CD8-positive, alpha-beta memory T cell (primary cell): ENCODE measurements at places on chromosomes 13 and 19. TPM values are rescaled to one million over a fixed set of nuclear protein-coding genes. Genes with fewer than 3 reads are reported as not detected.

- no peaks in the 10 kb centered on the region for H3K36me3 ChIP-seq
- no peak overlapping the region for H3K27ac ChIP-seq
- no peak for DNase-seq
- H3K27me3 ChIP-seq = no peaks in the 10 kb centered on the region
- H3K4me3 ChIP-seq = no peak overlapping the region
- H3K4me1 ChIP-seq = no peaks in the 10 kb centered on the region
Measured at GRCh38 chr19:53057904-53058580, 13.5 kb downstream of the ERVV-2 start.

Gene ERICH6B
- total RNA-seq = not detected

- H3K36me3 ChIP-seq = no peaks in the 10 kb centered on the region
- no peaks in the 10 kb centered on the region for H3K27me3 ChIP-seq
- H3K4me1 ChIP-seq = no peaks in the 10 kb centered on the region
Measured at GRCh38 chr19:13583114-13583513, 76.8 kb upstream of the CACNA1A start.

DNA sequence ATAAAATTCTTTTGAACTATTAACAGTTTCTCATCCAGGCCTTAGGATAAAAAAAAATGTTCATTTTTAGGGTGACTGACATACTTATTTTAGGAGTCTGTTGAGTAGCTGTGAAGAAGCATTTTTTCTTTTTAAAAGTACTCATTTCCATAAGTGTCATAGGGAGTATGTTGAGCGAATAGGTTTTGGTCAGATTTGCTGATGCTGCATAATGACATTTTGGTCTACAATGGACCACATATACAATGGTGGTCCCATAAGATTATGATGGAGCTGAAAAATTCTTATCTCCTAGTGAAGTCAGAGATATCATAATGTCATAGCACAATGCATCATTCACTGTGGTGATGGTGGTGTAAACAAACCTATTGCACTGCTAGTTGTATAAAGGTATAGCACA lies 17.4 kb downstream of the NBEA start:
- H3K4me1 ChIP-seq = no peaks in the 10 kb centered on the region
- no peaks in the 10 kb centered on the region for H3K36me3 ChIP-seq
- DNase-seq = no peak
- H3K27ac ChIP-seq = no peak overlapping the region

DNA sequence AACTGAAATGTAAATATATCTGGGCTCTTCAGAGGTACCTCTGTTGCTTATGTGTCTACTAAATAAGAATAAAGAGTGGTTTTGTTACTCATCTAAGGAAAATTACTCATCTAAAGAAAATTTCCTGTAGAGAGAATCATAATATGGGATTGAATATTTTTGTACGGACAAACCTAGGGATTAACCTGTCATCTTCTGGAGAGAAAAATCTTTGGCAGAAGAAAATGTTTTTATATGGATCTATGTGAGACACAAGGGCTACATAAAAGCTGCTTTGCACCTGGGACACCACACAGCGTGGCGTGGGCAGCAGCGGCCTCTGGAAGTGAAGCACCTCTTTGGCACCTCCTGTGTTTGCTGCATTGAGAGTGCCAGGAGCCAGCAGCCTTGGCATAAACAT lies 242.9 kb upstream of the DACH1 start:
- no peaks in the 10 kb centered on the region for H3K27me3 ChIP-seq
- no peaks in the 10 kb centered on the region for H3K36me3 ChIP-seq
- H3K4me1 ChIP-seq = no peaks in the 10 kb centered on the region
- no peak for DNase-seq
- no peak overlapping the region for H3K27ac ChIP-seq
- H3K4me3 ChIP-seq = no peak overlapping the region

DNA sequence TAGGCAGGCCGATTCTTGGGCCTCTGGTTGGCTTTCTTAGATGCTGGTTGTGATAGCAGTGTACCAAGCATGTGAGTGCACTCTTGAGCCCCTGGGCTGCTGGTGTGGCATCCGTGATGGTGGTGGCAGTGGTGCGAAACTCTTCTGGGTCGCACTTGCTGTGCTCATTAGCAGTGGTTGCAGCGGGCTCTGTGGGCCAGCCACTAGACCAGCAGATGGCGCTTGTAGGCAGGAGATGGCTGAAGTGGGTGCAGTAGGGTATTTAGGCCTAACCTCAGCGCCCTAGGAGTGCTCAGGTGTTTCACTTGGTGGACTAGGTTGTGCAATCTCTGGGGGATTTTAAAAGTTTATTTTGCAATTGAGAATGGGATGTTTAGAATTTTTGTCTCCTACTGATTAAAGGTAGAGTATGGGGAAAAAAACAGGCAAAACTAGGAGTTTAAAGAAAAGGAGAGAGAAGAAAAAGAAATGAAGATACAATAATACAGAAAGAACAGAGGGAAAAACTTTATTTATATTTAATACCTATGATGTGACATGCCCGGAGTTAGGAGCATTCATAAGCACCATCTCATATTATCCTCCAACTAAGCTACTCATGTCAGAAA lies 4.3 kb upstream of the ZNF17 start:
- peaks cover 5% of the 10 kb centered on the region for H3K4me1 ChIP-seq
- no peak overlapping the region for H3K4me3 ChIP-seq
- no peaks in the 10 kb centered on the region for H3K36me3 ChIP-seq
- H3K27ac ChIP-seq = no peak overlapping the region

DNA sequence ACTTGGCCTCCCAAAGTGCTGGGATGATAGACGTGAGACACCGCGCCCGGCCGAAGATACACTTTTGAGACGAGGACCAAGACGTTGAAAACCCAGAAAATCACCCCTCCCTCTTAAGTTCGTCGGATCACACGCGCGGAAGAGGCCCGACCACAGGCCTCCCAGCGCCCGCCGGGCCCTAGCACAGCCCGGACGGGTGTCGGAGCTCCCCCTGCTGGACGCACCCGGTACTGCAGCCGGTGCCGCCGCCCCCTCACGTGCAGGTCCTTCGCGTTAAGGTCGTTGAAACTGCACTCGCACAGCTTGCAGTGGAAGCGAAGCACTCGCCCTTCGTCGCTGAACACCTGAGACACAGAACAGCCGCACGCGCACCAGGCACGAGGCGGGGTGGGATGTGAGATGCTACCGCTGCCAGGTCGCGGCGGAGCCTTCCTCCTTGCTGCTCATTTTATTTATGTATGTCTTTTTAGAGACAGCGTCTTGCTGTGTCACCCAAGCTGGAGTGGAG lies 35.7 kb upstream of the MATK start:
- H3K4me3 ChIP-seq = no peak overlapping the region
- no peaks in the 10 kb centered on the region for H3K27me3 ChIP-seq
- H3K36me3 ChIP-seq = no peaks in the 10 kb centered on the region
- peak; percentile 88 for DNase-seq

Gene SLC25A41
- total RNA-seq = 0.33 TPM

DNA sequence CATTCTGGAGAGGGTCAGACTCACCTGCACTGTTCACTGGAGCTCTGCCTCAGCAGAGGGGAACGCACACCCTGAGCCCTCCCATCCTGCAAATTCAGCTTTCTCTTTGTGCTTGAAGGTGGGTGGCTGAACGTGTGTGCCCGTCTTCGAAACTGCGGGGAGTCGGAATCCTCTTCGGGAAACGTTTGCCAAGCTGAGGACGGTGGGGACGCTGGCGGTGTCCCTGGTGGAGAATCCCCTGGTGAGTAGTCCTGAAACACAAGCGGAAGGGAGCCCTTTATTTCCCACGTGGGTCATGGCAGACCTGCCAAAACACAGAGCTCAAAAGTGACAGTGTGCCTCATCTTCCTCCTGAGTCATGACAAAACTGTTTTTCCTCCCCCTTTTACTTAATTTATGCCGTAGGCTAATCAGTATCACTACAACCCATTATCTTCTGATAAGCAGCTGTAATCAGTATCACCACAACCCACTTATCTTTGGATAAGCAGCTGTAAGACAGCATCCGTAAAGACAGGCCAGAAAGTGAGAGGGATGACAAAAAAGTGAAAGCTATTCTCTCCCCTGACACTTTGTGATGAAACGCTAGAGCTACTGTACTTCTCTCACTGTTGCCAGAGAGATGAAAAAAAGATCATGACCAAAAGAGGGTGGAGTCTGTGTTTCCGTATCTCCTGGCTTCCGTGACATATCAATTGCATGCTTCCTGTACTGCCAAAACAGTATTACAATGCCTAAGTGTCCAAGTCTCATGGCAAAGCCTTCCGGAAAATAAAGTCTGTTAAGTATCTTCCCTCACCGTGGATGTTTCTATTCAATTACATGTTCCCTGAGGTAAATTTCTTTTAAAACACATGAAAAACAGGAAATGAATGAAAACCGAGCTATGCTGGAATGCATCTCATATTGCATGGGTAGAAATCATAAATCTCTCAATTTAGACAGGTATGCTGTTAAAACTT lies 155.5 kb downstream of the TBC1D4 start:
- peaks cover 32% of the 10 kb centered on the region for H3K4me1 ChIP-seq
- no peaks in the 10 kb centered on the region for H3K27me3 ChIP-seq
- H3K27ac ChIP-seq = peak overlapping the region; percentile 90
- no peaks in the 10 kb centered on the region for H3K36me3 ChIP-seq
- H3K4me3 ChIP-seq = peak overlapping the region; percentile 84

GRCh38 chr13:20487927-20488326 lies 37.7 kb downstream of the CRYL1 start:
- no peaks in the 10 kb centered on the region for H3K36me3 ChIP-seq
- H3K27ac ChIP-seq = no peak overlapping the region
- H3K4me1 ChIP-seq = no peaks in the 10 kb centered on the region
- no peak for DNase-seq

DNA sequence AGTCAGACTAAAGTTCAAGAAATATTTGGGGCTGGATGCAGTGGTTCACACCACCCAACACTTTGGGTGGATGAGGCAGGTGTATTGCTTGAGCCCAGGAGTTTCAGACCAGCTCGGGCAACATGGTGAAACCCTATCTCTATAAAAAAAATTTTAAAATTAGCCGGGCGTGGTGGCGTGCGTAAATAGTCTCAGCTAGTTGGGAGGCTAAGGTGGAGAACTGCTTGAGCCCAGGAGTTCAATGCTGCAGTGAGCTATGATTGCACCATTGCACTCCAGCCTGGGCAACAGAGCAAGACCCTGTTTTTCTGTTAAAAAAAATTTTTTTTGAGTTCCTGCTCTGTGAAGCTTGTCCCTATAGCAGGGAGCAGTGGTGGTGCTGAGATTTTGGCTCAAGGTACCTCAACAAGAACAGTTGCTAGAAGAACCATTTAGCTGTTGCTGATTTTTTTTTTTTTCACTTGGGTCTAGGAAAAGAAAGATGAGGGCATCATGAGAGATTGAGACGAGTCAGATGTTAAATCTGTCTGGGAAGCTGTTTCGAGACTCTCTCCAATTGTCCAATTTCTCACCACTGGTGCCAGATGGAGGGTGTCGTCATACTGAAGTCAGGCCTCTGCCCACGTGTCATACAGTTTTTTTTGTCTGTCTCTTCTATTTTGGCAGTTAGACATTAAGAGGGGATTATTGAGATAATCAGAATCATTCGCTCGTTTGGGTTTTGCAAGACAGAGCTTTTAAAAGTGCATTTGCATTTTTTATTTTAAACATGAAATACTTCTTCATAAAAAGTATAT lies 3.7 kb downstream of the SLC25A42 start:
- no peak overlapping the region for H3K27ac ChIP-seq
- DNase-seq = no peak
- H3K36me3 ChIP-seq = no peaks in the 10 kb centered on the region
- H3K27me3 ChIP-seq = no peaks in the 10 kb centered on the region
- H3K4me3 ChIP-seq = no peak overlapping the region

- H3K36me3 ChIP-seq = peaks cover 5% of the 10 kb centered on the region
- no peak for DNase-seq
- no peak overlapping the region for H3K27ac ChIP-seq
- no peak overlapping the region for H3K4me3 ChIP-seq
- peaks cover 11% of the 10 kb centered on the region for H3K4me1 ChIP-seq
Measured at GRCh38 chr19:11136400-11137101, 19.0 kb downstream of the SPC24 start.

DNA sequence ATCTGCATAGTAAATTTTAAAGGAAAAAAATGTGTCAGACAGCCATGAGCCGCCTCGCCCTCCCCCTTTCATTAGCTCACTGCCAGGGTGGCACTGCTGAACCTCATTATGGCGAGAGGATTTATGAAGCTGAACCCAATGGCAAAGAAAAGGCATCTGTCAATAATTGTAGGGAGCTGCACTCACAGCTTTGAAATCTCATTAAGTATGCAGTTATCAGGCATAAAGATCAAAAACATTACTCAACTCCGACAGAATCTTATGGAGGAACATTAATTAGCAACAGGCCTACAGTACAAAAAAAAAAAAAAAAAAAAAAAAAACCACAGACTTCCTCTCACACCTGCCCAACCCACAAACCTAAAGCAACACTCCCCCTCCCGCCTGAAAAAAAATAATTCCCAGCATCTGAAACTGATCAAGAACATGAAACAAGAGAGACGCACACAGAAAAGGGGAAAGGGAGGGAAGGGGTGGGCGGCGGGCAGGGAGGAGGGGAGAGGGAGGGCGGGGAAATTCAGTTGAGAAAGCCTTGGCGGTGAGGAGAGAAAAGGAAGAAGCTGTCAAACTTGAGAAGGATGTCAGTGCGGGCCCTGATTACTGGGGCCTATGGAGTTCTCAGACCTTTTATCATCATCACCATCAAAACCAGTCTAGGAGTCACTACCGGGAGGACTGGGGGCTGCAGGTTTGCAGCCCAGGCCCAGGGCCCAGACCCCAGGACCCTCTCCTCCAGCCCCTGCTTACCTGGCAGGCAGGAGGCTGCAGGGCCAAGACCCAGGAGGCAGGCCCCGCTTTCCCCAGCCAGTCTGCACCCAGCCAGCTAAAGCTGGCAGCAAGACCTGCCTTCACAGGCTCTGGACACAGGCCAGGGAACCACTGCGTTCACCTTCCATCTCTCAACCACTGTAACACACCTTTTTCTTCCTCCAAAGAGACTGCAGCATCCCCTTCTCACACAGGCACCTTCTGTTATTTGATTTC lies 8.9 kb downstream of the TSHZ3 start:
- peaks cover 25% of the 10 kb centered on the region for H3K4me1 ChIP-seq
- no peak overlapping the region for H3K4me3 ChIP-seq
- H3K36me3 ChIP-seq = no peaks in the 10 kb centered on the region

- no peaks in the 10 kb centered on the region for H3K36me3 ChIP-seq
- no peaks in the 10 kb centered on the region for H3K27me3 ChIP-seq
- H3K4me1 ChIP-seq = peaks cover 12% of the 10 kb centered on the region
Measured at GRCh38 chr13:112697756-112698655, 8.2 kb downstream of the ATP11A start.

DNA sequence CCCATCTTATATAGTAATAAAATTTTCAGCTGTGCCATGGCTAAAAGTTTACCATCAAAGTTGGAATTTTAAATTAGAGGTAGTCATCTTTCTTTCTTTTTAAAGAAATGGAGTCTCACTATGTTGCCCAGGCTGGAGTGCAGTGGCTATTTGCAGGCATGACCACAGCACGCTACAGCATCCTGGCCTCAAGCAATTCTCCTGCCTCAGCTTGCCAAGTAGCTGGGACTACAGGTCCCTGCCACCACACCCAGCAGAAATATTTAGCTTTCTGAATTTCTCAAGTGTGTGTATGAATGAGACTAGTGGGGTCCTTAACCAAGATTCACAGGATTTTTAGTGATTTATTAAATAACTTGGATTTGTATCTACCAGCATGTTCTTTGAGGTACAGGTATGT lies 30.5 kb upstream of the USPL1 start:
- H3K4me3 ChIP-seq = no peak overlapping the region
- no peak for DNase-seq
- no peak overlapping the region for H3K27ac ChIP-seq
- no peaks in the 10 kb centered on the region for H3K36me3 ChIP-seq
- no peaks in the 10 kb centered on the region for H3K4me1 ChIP-seq
- no peaks in the 10 kb centered on the region for H3K27me3 ChIP-seq

Gene ZNF556
- not detected for total RNA-seq
